ENCODE measurements at places on chromosomes 7 and 10. TPM values are rescaled to one million over a fixed set of nuclear protein-coding genes. Genes with fewer than 3 reads are reported as not detected.

The PRTFDC1 gene
- 14.6 TPM for total RNA-seq

The VIPR2 gene
- not detected for total RNA-seq

The SORBS1 gene
- total RNA-seq, result 5.8 TPM

The WDR37 gene
- total RNA-seq, result 7.0 TPM

The INHBA gene
- 1.4 TPM for total RNA-seq

The FBXL13 gene
- total RNA-seq, result 0.90 TPM

The ACHE gene
- 0.16 TPM for total RNA-seq

The SHH gene
- not detected for total RNA-seq

The NPFFR1 gene
- not detected for total RNA-seq

The CNPY1 gene
- not detected for total RNA-seq

The COL26A1 gene
- total RNA-seq, result not detected

The MPP7 gene
- total RNA-seq, result not detected

The SPDYE2 gene
- total RNA-seq, result not detected

The RAMP3 gene
- not detected for total RNA-seq

The OR2A1 gene
- not detected for total RNA-seq

The HPSE2 gene
- total RNA-seq, result not detected

The CEP41 gene
- total RNA-seq, result 6.9 TPM

The TRIM4 gene
- total RNA-seq, result 26.5 TPM

The CYP2W1 gene
- total RNA-seq, result not detected

The TRPV5 gene
- not detected for total RNA-seq

The C10orf88 gene
- 8.3 TPM for total RNA-seq

The HSPA12A gene
- 1.6 TPM for total RNA-seq

The ZNF727 gene
- not detected for total RNA-seq

The ZNF248 gene
- 3.8 TPM for total RNA-seq

The SLC39A12 gene
- total RNA-seq, result not detected
